ENCODE measurements at places on chromosomes 12 and 14. TPM values are rescaled to one million over a fixed set of nuclear protein-coding genes. Genes with fewer than 3 reads are reported as not detected.

The OR4K17 gene
- total RNA-seq, result not detected

The GLI1 gene
- total RNA-seq, result 2.0 TPM

- DNase-seq, result peak; percentile 18
- no peaks in the 10 kb centered on the region for H3K36me3 ChIP-seq
- no peaks in the 10 kb centered on the region for H3K27me3 ChIP-seq
- no peak overlapping the region for H3K4me3 ChIP-seq
Observed at GRCh38 chr12:18158774-18159557, 69.0 kb upstream of the RERGL start.

DNA sequence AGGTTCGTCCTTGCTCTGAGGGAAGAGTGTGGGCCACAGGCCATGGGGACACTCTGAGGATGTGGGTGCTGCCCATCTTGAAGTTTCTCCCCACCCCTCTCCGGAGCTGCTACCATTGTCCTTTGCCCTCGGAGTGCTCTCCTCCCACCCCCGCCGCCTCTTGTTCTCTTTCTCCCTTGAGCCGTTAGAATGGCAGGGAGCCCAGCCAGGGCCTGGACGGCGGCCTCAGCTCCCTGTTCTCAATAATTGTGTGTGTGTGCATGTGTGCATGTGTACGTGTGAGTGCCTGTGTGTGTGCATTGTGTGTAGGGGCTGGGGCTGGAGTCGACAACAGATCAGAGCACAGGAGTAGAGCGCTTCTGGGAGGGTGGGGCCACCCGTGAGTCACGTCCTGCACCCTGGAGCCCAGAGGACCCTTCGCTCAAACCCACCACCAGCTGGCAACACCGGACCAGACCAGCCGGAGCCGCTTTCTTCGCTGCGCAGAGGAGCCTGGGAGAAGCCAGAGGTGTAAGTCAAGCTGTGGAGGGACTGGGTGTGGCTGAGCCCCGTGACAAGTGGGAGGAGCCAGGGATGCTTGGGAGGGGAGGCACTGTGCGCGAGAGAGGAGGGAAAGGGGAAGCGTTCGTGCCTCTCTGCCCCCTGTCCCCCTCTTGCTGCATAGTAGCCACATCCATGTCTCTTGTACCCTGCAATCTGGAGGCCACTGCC lies 25.9 kb upstream of the KCNA5 start:
- no peak overlapping the region for H3K4me3 ChIP-seq
- no peaks in the 10 kb centered on the region for H3K4me1 ChIP-seq
- H3K27me3 ChIP-seq, result peaks cover 2% of the 10 kb centered on the region
- no peak overlapping the region for H3K27ac ChIP-seq

DNA sequence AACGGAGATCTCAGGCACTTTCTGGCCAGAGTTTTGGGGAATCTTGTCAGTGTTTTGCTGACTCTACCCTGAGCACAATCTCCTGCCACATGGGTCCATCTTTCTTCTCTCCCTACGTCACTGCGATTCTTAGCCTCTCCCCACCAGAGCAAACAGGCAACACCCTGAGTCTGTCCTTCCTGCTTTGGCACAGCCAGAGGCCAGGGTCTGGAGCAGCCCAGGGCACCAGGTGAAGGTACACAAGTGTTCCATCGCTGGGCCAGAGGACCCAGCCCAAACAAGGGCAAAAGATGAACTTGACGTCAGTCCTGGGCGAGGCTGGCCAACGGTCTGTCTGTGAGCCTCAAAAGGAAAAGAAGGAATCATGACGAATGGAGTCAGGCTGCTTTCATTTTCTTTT lies 12.7 kb upstream of the CCDC177 start:
- DNase-seq, result no peak
- no peak overlapping the region for H3K4me3 ChIP-seq
- H3K27ac ChIP-seq, result no peak overlapping the region
- no peaks in the 10 kb centered on the region for H3K4me1 ChIP-seq
- H3K27me3 ChIP-seq, result peaks cover 3% of the 10 kb centered on the region
